Glutamatergic neuron (in vitro differentiated cells): ENCODE measurements at places on chromosomes 11 and 22. TPM values are rescaled to one million over a fixed set of nuclear protein-coding genes. Genes with fewer than 3 reads are reported as not detected.

DNA sequence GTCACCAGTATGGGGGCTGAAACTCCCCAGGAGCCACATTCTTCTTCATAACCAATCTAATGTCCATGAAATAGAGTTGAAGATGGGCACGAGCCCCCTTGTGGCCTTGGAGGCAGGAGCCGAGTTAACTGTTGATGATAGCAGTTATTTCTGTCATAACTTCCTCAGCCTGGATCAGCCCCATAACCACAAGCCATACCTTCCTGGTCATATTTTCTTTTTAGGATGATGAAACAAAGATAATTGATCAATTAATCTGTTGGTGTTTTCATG, 65.0 kb upstream of the TTC12 start:
- DNase-seq = no peak

GRCh38 chr11:59205648-59206047, 7.1 kb downstream of the MPEG1 start:
- no peak for DNase-seq

DNA sequence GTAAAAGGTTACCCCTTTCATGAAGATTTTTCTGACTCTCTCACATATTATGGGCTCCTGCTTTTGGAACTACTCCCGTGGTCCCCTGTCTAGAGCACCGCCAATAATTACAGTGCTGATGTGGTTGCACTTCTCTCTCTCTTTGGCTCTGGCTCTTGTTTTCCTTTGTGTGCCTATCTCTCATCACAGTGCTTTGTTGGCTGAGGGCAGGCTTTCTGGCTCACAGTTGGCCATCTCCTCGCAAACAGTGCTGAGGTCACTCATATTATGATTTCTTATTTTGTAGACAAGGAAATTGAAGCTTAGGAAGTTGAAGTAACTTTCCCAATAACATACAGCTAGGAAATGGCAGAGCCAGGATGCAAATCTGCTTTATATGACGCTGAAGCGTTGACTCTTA, 192.5 kb downstream of the DDX10 start:
- DNase-seq = no peak

DNA sequence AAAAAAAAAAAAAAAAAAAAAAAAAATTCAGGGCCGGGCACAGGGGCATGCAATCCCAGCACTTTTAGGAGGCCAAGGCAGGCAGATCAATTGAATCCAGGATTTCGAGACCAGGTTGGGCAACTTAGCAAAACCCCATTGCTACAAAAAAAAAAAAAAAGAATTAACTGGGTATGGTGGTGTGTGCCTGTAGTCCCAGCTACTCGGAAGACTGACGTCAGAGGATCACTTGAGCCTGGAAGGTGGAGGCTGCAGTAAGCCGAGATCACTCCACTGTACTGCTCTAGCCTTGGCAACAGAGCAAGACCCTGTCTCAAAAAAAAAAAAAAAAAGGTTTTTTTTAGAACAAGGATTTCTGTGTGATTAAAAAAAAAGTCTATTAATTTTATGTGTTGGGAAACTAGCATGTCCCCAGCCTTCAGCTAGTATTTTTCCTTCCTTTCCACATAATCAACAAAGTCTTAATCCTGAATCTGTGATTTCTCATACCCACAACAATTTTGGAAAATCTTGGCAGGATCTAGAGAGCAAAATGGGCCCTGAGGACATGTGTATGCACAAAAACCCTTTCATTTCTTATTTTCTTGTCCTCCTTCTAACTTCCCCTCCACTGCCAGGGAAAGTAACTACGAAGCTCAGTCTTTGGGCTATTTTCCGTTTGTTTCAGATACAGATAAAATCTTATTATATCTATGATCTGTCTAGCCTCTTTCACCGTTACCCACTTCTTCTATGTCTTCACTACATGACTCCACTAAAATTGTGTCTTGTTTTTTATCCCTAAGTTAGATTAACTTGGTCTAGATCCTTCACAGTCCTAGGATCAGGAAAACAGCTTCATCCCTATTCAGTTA, 5.7 kb upstream of the AMBRA1 start:
- no peak for DNase-seq

GRCh38 chr11:117130879-117131278, 13.2 kb upstream of the PAFAH1B2 start:
- DNase-seq = no peak

DNA sequence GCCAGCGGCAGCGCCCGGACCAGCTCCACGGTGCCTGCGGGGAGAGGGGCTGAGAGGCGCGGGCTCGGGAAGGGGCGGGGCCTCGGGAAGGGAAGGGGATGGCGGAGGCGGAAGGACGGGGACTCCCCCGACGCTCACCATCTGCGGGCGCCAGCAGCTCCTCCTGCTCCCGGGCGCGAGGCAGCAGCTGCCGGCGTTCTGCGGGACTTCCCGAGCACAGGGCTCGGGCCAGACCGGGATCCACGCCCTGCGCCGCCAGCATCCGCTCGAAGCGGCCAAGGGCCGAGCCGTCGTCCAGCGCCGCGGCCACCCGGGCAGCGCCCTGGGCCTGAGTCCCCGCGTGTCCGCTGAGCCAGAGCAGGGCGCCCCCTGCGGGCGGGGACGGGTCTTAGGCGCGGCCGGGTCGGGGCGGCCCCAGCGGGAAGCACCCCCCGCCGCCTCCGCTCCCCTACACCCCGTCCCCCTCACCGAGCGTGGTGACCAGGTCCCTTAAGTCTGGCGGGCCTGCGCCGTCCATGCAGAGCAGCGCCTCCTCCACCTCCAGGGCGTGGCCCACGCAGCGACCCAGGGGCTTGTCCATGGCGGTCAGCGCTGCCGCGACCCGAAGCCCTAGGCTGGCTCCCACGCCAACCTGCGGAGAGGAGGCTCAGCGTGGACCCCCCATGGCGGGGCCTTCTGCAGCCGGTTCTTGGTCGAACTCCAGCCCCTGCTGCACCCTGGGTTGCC, 873 bp upstream of the SCO2 start:
- DNase-seq = peak; percentile 91

DNA sequence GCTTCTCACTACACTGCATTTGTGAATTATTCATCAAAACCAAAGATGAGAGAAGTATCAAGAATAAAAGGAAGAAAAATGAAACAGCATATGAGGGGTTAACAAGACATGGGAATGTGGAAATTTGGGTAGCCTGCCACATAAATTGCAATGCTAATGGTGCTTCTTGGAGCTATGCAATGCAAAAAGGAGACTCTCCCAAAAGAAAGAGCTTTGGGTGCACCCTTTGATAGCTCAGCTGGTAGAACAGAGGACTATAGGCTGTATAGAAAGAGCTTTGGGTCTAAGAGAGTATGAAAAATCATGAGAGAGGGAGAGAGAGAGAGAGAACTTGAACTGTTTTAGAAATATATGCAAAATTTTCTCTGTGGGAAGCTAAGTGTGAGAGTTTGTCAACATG, 26.3 kb downstream of the SPA17 start:
- DNase-seq = no peak

DNA sequence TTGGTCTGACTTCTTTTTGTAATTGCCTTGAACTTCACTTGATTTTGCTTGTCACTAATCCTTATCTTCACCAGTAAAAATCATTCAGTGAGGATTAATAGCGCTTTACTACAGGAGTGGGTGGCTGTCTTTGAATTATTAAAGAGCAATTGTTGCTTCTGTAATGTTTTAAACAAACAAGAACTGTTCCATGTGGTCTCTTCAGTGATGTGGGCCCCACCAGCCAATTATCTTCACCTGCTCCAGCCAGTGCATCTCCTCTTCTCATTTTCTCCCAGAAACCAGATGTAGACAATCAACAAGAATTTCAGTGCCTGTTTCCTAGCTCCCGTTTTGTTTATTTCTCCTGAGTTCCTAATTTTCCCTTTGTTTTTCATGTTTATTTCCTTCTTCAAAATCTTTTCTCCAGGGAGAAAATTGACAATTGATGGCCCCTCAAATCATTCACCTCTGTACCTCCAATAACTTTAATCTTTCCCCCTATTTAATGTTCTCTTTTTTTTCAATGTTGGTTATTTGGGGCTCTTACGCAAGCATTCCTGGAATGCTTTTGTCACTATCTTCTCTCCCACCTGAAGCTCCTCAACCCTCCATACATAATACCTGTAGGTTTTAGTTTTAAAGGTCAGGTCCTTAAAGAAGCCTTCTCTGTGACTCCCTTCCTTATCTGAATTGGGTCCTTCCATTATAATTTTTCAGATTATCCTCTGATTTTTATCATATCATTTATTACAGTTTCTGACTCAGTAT, 115.1 kb downstream of the ARFGAP2 start:
- no peak for DNase-seq

DNA sequence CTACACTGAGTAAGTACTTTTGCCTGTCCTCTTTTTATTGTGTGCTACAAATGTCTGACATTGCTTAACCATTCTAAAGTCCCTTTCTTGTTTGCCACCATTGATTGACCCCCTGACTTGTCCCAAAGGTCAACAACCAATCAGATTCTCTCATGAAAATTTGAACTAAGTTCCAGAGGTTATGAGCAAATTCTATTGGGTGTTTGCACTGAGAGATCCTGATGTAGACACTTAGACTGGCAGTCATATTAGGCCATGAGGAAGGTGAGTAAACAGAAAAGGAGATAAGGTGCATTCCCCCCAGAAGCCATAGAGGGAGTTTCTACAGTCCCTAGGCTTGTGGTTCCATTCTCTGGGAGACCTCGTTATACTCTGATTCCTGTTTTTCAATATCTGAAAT, 101.3 kb upstream of the E2F8 start:
- DNase-seq = no peak

DNA sequence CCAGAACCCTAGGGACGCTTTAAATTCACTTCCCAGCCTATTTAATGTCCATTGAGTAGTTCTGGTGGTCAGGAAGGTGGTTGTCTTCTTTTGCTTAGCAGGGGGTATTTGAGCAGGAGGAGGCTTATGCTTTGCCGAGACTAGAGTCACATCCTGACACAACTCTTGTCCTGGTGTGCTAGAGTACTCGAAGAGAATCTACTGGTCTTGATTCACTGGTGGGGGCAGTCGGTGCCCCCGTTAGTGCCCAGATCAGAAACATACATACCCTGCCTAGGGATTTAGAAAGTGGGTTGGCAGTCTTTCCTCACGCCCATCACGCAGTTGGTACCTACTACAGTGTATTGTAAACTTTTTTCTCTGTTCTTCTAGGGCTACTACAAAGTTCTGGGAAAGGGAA, 2.7 kb downstream of the RPL27A start:
- DNase-seq = no peak

DNA sequence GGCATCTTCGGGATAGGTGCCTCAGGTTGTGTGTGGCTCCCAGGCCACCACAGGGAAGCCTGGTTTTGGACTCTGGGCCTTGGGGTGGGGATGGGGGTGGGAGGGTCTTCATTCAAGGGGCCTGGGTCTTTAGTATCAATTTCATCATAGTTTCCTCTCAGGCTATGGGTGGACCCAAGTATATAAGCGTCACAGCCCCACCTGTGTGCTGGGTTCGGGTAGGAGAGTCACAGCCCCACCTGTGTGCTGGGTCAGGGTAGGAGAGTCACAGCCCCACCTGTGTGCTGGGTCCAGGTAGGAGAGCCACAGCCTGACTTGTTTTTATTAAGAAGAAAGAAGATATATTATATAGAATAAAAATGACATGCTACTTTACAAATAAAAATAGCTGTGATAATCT, 422.1 kb downstream of the BRD1 start:
- DNase-seq = no peak

- no peak for DNase-seq
Observed at GRCh38 chr11:21806947-21807346, 385.9 kb upstream of the ANO5 start.

- no peak for DNase-seq
Observed at GRCh38 chr11:109426442-109427240, 4.7 kb downstream of the C11orf87 start.

GRCh38 chr22:27045103-27045947, 387.9 kb downstream of the MIAT start:
- DNase-seq = no peak

DNA sequence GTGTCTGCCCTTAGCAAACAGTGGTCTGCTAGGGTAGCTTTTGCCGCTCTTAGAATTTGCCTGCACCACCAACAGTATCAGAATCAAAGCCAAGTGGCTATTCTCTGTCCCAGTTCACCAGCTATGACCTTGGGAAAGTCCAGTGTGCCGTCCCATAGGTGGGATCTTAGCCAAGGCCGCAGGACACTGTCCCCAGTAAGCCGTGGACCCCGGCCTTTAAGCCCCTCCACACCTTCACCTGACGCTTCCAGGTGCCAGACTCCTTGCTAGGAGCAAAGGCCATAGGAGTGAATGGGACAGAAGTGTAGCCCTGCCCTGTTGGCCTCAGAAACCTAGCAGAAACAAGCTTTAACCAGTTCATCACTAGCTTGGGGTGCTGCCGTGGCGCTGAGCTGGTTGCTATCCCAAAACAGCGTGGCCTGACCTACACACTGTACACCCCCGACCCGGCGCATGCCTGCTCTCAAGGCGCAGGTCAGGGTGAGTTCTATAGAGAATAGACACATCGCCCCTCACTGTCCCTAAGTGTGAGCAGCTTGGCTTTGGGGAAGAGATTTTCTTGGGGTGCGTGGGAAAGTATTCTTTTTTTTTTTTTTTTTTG, 4.5 kb downstream of the FADD start:
- DNase-seq = no peak

DNA sequence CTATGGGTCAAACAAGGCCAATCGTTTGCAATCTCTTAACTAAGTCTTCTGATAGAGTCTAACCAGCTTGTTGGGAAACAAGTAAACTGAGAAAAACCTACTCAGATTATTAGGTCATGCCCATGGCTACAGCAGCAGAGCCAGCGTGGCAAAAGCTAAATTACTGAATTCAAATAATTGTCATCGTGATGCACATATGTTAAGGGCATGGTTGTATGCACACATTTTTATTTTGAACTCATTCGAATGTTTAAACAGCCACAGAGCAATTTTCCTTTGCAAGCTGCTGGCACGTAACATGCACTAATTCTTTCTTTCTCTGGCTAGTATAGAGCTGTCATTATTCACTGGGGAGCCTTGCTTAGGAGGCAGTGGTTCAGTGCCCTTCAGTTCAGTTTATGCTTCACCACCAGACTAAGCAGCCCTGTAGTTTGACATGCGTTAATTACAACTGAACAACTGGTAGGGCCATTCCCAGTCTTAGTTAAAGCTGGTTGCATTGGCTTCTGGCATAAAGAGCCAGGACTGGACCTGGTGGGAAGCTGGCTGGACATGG, 396.4 kb downstream of the METTL15 start:
- DNase-seq = no peak

GRCh38 chr11:20156876-20157613, 3.2 kb downstream of the DBX1 start:
- peak; percentile 31 for DNase-seq

- no peak for DNase-seq
Observed at GRCh38 chr22:50190941-50191741, 5.4 kb downstream of the TRABD start.

GRCh38 chr11:19820100-19820499, 107.5 kb downstream of the NAV2 start:
- no peak for DNase-seq

- no peak for DNase-seq
Observed at GRCh38 chr11:122642472-122642922, 13.0 kb upstream of the UBASH3B start.

- no peak for DNase-seq
Observed at GRCh38 chr11:31863170-31863832, 52.2 kb upstream of the PAX6 start.

Gene IGF2
- total RNA-seq = 21.5 TPM

Gene DDI1
- not detected for total RNA-seq

Gene TRIM48
- not detected for total RNA-seq

Gene HIKESHI
- total RNA-seq = 44.7 TPM

Gene SDHAF2
- total RNA-seq = 43.2 TPM

Gene HPX
- total RNA-seq = 9.6 TPM

Gene GRIA4
- total RNA-seq = 13.6 TPM

Gene VSIG10L2
- not detected for total RNA-seq

Gene C22orf23
- total RNA-seq = 0.64 TPM

Gene ZNF280B
- total RNA-seq = 1.8 TPM

Gene MS4A14
- not detected for total RNA-seq

Gene CSRP3
- total RNA-seq = not detected

Gene ACTN3
- 2.0 TPM for total RNA-seq

Gene APLP2
- total RNA-seq = 183 TPM

Gene ZNF70
- total RNA-seq = 9.0 TPM
